ENCODE measurements at places on chromosomes 16 and 17. TPM values are rescaled to one million over a fixed set of nuclear protein-coding genes. Genes with fewer than 3 reads are reported as not detected.

The VTN gene
- 3.2 TPM for total RNA-seq

The CPNE7 gene
- total RNA-seq = 1.1 TPM

The PIRT gene
- not detected for total RNA-seq

The FMNL1 gene
- 56.4 TPM for total RNA-seq

The DRC7 gene
- 0.65 TPM for total RNA-seq

The TNP2 gene
- not detected for total RNA-seq

The ZFHX3 gene
- 14.5 TPM for total RNA-seq

The EPX gene
- total RNA-seq = not detected

The ZP2 gene
- not detected for total RNA-seq

The HBA1 gene
- total RNA-seq = 56.8 TPM

The SLFN11 gene
- total RNA-seq = 94.0 TPM

The HSPB9 gene
- not detected for total RNA-seq

The C17orf67 gene
- 1.7 TPM for total RNA-seq

The CD300E gene
- 1.6 TPM for total RNA-seq

The NLK gene
- 15.9 TPM for total RNA-seq

The CORO1A gene
- 53.6 TPM for total RNA-seq

DNA sequence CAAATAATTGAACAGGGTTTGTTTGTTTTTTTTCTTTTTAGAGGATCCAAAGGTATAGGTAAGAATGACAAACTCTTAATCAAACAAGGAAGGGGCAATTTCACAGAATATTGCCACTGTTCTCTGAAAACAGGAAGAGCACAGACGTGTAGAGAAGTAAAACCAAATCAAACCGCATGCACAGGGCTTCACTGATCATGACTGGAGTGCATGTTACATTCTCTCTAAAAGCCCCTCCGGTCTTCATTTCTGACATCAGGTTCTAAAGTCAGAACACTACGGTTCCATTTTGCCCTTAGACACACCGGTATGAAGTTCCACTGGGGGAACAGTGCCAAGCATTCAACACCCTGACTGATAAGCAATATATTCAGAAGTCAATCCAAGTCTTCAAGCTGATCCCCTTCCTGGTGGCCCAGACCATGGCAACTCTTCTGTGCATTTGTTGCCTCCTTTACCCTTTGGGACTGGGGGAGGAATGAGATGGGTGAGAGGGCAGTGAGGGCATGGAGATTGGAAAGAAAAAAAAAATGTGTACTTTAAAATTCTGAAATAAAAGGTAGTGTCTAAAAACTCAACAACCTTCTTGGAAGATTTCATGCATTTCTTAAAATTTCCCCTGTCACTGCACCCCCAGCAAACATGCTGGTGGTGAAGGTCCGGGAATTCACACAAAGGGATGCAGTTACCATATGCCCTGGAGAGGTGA lies 1.4 kb downstream of the MMD start:
- DNase-seq = no peak

GRCh38 chr17:76872221-76872873 lies 4.1 kb downstream of the MGAT5B start:
- no peak for DNase-seq

- DNase-seq = no peak
Measured at GRCh38 chr16:8877894-8878522, 4.1 kb upstream of the LITAFD start.

- DNase-seq = no peak
Measured at GRCh38 chr16:88010343-88010967, 59.2 kb downstream of the BANP start.

GRCh38 chr17:82963104-82963950 lies 116.1 kb upstream of the METRNL start:
- no peak for DNase-seq

GRCh38 chr16:1990351-1991134 lies 773 bp downstream of the SYNGR3 start:
- DNase-seq = no peak

DNA sequence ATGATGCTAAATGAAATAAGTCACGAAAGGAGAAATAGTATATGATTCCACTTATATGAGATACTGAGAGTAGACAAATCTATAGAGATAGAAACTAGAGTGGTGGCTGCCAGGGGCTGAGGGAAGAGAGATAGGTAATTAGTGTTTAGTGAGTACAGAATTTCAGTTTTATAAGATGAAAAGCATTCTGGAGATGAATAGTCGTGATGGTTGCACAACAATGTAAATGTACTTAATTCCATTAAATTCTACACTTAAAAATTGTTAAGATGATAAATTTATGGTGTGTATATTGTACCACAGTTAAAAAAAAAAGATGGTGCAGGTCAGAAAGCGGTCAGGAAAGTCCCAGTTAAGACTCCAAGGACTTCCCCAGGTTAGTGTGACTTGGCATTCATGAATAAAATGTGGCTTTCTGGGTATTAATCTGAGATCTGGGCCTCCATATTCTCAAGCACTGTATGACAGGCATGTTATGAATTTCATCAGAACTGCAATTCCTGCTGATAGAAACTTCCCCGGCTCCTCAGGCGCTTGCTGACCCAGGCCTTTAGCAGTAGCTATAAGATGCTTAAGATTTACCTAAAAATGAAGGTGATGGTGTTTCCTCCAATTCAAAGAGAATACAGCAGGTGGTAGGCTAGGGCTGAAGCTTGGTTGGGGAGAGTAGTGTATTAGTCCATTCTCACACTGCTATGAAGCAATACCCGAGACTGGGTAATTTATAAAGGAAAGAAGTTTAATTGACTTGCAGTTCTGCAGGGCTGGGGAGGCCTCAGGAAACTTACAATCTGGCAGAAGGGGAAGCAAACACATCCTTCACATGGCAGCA lies 115.3 kb upstream of the SOX9 start:
- no peak for DNase-seq

- no peak for DNase-seq
Measured at GRCh38 chr16:49526860-49527365, 153.3 kb downstream of the C16orf78 start.

GRCh38 chr17:39115135-39115534 lies 36.3 kb downstream of the PLXDC1 start:
- no peak for DNase-seq

GRCh38 chr17:68840073-68840472 lies 115.1 kb downstream of the ABCA8 start:
- DNase-seq = no peak

DNA sequence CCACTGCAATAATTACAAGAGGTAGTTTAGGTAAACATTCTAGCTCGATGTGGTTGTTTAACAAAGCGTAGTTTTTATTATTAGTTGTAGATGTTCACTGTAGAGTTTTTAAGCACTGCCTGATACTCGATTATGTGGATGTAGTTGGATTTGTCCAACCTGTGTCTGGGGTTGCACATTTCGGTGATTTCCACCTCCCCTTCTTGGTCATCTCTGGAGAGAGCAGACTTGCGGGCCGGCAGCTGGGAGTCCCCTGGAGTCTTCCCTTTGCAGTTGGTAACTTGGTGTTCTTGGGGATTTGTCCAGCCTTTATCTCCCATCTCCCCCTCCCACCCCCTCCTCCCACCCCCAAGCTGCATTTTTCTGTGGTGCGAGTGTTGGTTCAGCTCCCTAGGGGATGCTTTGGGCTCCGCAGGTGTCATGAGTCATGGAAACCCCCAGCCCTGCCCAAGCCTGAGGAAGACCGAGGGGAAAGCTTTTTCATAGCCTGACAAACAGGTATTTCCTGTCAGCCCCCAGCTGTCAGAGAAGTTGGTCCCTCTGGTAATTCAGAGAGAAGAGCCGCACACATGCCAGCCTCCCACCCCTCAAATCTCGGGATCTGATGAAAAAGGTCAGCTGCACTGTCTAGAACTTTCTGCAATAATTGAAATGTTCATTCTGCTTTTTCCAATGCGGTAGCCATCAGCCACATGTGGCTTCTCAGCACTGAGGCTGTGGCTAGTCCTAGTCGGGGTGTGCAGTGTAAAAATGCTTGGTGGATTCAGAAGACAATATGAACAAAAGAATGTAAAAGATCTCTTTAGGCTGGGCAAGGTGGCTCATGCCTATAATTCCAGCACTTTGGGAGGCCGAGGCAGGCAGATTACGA lies 50.3 kb downstream of the KSR1 start:
- no peak for DNase-seq

DNA sequence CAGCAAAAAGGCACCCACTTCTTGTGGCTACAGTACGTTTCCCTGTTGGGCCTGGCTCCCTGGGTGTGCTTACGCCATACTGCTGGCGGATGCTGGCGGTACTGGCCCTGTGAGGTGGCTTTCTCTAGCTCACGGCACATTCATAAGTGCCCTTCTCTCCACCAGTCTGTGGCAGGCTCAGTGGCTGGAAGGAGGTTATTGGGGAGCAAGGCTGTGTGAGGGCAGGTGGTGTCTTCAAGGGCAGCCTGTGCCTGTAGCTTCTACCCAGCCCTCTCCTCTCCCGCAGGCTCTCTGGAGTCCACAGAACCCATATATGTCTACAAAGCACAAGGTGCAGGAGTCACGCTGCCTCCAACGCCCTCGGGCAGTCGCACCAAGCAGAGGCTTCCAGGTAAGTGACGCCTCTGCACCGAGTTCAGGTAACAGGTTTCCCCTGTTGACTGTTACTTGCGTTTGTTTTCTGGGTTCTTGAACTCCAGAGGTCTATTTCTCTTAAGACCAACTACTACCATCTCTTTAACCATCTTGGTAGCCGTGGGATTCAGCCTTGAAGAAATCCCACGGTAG lies 20.6 kb downstream of the NTAN1 start:
- DNase-seq = no peak

DNA sequence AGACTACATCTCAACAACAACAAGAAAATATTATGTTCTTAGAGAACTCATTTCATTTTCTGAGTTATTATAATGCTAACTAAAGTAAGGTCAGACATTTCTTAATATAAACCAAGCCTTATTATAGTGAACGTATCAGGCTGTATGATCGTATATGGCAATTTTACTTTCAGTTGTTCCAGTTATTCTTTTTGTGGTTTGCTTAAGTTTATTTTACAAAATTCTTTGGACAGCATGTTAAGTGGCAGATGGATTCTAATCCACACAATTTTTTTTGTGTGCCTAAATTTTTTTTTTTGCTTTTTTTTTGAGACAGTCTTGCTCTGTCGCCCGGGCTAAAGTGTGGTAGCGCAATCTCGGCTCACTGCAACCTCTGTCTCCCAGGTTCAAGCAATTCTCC lies 59.0 kb downstream of the VMP1 start:
- no peak for DNase-seq

DNA sequence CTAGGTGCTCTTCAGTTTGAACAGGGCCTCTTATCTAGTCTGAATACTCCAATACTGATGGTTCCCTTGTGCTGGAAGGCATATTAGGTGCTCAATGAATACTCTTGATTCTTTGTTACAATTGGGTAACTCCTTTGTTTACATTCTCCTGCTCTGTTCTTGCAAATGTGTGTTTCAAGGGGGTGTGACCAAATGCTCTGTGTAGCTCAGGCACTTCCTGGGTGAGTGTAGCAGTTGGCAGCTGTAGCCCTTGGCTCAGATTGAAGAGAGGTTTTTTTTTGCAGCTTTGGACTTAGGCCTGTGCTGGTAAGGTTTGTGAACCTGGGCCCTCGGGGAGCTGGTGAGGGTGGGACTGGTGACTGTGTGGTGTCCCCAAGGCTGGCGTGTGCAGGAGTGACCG lies 20.2 kb downstream of the TBCD start:
- DNase-seq = no peak

- DNase-seq = no peak
Measured at GRCh38 chr17:65527857-65528591, 33.4 kb downstream of the AXIN2 start.

GRCh38 chr16:87201052-87201451 lies 116.1 kb downstream of the C16orf95 start:
- DNase-seq = no peak

- no peak for DNase-seq
Measured at GRCh38 chr17:39597372-39598046, 10.2 kb downstream of the NEUROD2 start.

DNA sequence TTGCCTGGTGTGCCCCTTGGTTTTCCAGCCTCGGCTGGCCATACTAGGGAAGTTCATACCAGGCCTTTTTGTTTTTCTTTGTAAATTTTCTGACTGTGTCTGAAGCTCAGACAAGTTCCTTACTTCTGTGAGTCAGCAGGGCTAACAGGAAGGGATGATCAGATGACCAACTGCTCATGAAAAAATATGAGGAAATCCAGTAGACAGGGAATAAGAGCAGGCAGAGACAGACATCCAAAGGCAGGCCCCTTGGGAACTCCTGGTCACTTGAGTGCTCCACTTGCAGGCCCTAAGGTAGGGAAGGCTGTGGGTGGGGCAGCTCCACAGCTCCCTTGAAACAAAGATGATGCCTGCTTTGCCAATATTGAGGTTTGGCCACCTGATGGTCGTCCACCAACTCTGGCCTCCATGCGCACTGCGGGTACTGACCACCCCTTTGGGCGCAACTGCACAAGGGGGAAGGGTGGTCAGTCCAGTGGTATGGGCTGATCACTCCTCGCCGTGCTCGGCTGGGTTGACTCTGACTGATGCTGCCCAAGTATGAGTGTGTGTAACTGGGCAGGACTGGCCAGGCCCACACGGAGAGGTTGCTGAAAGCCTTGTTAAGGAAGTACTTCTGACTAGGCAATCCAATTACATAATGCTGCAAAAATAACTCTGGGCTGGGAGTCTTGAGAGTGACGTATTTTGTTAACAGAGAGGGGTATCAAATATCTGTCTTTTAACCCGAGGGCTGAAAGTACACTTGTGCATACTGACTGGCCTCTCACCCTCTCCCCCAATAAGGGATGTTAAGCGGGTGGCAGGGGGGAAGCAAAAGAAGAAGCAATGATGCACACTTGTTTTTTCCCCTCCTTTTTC lies 20.8 kb upstream of the ZFHX3 start:
- DNase-seq = no peak

DNA sequence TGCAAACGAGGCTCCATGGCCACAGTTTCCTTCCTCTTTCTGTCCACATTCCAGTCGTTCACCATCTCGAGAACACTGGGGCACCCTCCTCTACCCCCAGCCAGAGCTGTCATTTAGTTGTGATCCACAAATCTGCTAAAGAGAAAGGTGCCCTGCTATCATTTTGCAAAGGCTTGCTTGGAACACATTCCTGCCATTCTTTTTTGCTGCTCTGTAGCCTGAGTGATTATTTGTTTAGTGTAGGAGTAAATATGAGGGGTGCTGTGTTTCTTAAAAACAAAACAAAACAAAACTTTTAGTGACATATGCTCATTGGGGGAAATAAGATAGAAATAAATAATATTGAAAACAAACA lies 166.7 kb downstream of the PRKCA start:
- no peak for DNase-seq

DNA sequence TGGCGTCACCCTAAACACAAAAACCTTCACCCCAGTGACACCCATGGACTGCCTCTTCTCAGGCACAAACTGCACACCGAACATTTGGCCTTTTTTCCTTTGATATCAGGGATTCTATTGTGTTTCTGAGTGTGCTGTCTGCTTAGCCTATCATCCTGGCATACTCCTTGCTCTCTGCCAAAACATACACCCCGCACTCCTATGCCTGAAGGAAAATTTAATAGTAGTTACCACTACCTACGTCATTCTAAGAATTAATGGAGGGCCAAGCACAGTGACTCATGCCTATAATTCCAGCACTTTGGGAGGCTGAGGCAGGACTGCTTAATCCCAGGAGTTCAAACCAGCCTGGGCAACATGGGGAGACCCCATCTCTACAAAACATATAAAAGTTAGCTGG lies 19.9 kb upstream of the SLFN13 start:
- DNase-seq = no peak

All from omental fat pad (tissue), 4 donors.